Activated T-cell treated with anti-CD3 and anti-CD28 coated beads for 4 hours (primary cell): ENCODE measurements at places on chromosomes 4 and X.

- no peak for DNase-seq
Observed at GRCh38 chr4:153260553-153261300, 56.5 kb downstream of the TRIM2 start.

DNA sequence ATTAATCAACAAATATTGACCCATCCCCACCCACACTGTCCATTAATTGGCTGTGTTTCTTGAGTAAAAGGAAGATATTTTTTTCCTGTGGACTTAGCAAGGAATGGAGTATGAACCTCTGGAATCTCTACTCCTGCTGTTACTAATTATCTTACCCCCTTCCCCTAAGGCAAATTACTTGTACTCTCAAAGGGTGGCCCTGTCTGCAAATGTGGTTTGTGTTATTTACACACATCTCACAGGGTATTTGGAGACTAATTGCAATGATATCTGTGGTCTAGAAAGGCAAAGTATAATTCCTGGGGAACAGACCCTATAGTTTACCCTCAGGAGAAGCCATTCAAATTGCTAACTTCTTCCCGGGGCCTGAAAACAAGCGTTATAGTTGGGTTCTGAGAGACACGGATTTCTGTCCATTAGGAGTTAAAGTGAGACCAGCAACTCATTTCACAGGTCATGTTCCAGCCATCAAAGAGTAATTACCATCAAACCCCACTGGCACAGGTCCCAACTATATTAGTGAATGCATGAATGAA, 133.0 kb upstream of the RASGEF1B start:
- DNase-seq: no peak

- DNase-seq: no peak
Observed at GRCh38 chr4:143986180-143986579, 33.0 kb downstream of the GYPB start.

- DNase-seq: no peak
Observed at GRCh38 chrX:132594129-132594528, 105.3 kb upstream of the MBNL3 start.
